ENCODE measurements at places on chromosomes 2 and 18. TPM values are rescaled to one million over a fixed set of nuclear protein-coding genes. Genes with fewer than 3 reads are reported as not detected.
A peak's percentile ranks its signal among the peaks of the same experiment; 100 is the strongest.

DNA sequence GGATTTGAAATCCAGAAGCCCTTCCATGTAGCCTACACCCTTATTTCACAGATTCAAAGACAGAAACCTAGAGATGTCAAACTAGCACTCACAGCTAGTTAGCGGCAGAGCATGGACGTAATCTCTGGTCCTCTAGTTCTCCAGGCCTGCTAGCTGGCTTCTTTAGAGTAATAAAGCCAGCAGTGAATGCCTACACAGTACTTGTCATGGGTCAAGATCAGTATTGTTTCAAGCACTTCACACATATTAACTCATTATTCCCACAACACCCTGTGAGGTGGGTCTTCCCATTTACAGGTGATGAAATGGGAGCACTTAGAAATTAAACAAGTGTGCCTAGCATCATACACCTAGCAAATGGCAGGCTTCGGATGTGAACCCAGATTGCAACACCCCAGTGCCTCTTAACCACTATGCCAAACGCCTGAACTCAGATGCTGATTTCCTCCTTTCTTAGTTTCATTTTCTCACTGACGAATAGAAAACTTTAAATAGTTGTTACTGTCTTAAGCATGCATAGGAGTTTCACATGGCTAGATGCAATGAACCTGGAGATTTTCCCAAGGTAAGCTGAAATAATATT, 14.5 kb upstream of the ZBTB14 start:
- no peak overlapping the region for H3K27ac ChIP-seq
- H3K27me3 ChIP-seq = no peaks in the 10 kb centered on the region
- H3K36me3 ChIP-seq = no peaks in the 10 kb centered on the region
- no peaks in the 10 kb centered on the region for H3K4me1 ChIP-seq
- H3K4me3 ChIP-seq = no peak overlapping the region

GRCh38 chr18:24208270-24209035, 69.6 kb downstream of the CABYR start:
- no peaks in the 10 kb centered on the region for H3K36me3 ChIP-seq
- no peaks in the 10 kb centered on the region for H3K27me3 ChIP-seq
- no peak overlapping the region for H3K4me3 ChIP-seq
- no peak for DNase-seq
- no peak overlapping the region for H3K27ac ChIP-seq

- no peaks in the 10 kb centered on the region for H3K36me3 ChIP-seq
- no peak overlapping the region for H3K27ac ChIP-seq
- H3K27me3 ChIP-seq = no peaks in the 10 kb centered on the region
- no peak overlapping the region for H3K4me3 ChIP-seq
- H3K4me1 ChIP-seq = no peaks in the 10 kb centered on the region
- DNase-seq = no peak
These were observed 45.5 kb downstream of the RAB12 start for GRCh38 chr18:8654503-8655451.

DNA sequence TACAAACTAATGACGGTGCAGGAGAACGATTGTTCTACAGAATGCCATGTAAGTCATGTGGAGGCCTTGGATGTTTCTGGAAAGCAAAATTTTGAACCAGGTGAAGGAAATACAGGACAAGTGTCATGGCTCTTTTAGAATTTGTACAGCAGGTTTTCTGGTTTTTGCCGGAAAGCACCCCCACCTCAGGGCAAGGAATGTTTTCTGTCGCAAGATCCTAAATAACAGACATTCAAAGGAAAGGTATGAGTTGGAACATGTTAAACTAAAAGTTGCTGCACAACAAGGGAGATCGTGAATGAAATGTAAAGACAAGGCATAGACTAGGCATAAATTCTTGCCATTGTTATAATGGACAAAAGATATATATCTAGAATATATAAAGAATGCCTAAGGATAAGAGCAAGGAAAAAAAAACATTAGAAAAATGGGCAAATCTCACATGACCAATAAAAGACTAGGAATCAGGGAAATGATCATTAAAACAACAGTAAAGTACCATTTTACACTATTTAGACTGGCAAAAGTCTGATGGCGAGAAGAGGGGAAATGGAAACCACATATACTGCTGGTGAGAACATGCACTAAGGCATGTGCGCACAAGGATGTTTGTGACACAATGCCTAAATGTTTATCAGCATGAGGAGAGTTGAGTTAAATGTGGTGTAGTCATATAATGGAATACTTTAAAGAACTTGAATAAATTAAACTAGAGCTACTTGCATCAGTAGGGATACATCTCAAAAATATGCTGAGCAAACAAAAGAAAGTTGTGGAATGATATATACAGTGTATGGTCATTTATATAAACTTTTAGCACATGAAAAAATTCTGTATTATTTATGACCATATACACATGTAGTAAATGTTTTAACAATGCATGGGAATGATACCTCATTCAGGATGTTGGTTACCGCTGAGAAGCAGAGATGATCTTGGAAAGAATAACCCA, 127.0 kb downstream of the EML6 start:
- H3K4me1 ChIP-seq = no peaks in the 10 kb centered on the region
- no peaks in the 10 kb centered on the region for H3K36me3 ChIP-seq
- no peak for DNase-seq
- H3K4me3 ChIP-seq = no peak overlapping the region
- no peak overlapping the region for H3K27ac ChIP-seq
- H3K27me3 ChIP-seq = no peaks in the 10 kb centered on the region

DNA sequence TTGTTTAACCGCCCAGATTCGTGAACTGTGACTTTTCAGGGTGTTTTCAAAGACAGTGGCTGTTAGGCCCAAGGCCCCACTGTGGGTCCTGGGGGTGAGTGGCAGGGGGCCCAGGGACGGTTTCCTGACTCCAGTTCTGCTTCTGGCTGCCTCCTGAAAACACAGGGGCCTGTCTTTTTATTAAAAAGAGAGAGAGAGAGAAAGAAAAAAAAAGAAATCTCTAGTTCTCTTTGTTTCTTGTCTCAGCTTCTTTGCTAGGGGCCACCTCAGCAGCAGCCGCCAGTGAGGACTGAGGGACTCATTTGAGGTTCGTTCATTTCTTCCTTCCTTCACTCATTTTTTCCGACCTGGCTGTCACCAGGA, 15.4 kb upstream of the E2F6 start:
- no peak overlapping the region for H3K27ac ChIP-seq
- H3K4me1 ChIP-seq = peaks cover 2% of the 10 kb centered on the region
- DNase-seq = no peak
- no peaks in the 10 kb centered on the region for H3K27me3 ChIP-seq
- no peaks in the 10 kb centered on the region for H3K36me3 ChIP-seq

- no peaks in the 10 kb centered on the region for H3K36me3 ChIP-seq
- H3K4me3 ChIP-seq = peak overlapping the region; percentile 28
- no peak overlapping the region for H3K27ac ChIP-seq
- peak; percentile 68 for DNase-seq
- H3K4me1 ChIP-seq = no peaks in the 10 kb centered on the region
- H3K27me3 ChIP-seq = no peaks in the 10 kb centered on the region
These were observed 635 bp upstream of the ADRA2B start for GRCh38 chr2:96116879-96117533.

DNA sequence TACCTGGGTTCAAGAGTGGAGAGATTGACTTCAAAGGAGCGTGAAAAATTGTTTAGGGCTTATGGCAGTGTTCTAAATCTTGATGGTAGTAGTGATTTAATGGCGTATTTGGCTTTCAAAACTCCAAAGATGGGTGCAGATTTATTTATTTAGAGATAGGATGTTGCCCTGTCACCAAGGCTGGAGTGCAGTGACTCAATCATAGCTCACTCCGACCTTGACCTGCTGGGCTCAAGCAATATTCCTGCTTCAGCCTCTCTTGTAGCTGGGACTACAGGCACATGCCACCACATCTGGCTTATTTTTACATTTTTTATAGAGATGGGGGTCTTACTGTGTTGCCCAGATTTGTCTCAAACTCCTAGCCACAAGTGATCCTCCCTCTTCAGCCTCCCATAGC, 52.5 kb downstream of the FAM117B start:
- no peak for DNase-seq
- no peaks in the 10 kb centered on the region for H3K27me3 ChIP-seq
- H3K4me3 ChIP-seq = peak overlapping the region; percentile 14
- H3K27ac ChIP-seq = no peak overlapping the region
- H3K4me1 ChIP-seq = peaks cover 10% of the 10 kb centered on the region

DNA sequence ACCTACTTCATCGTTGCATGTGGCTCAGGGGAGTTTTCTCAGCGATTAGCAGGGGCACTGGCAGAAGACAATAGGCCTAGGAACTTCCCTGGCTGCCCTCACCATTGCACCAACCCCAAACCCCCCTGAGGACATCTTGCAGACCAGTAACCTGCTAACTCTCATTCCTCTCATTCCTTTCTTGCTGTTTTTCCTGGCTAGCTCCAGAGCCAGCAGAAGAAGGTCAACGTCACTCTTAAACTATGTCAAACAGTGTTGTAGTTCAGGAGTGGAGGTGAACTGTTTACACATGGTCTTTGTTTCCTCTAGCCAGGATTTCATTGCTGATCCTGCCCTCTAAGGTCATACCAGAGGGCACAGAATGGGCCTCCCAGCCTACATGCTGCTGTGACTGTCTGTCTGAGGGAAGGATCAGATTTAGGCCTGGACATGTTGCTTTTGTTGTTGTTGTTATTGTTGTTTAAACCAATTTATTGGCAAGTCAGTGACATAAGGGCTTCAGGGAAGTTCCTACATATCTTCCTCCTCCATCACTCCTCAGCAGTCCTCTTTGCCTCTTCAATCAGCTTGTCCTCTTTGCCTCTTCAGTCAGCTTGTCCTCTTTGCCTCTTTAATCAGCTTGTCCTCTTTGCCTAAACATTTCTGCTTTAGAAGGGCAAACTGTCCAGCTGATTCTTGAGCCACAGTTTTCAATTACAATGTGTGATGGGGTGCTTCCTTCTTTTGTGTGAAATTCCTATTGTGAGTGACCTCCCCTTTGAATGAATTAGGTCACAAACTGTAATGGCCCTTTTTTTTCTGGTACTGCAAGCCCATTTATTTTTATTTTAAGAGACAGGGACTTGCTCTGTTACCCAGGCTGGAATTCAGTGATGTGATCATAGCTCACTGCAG, 471.9 kb upstream of the TNP1 start:
- H3K4me3 ChIP-seq = no peak overlapping the region
- no peaks in the 10 kb centered on the region for H3K4me1 ChIP-seq
- DNase-seq = no peak
- no peak overlapping the region for H3K27ac ChIP-seq
- H3K27me3 ChIP-seq = no peaks in the 10 kb centered on the region
- H3K36me3 ChIP-seq = no peaks in the 10 kb centered on the region

- H3K27ac ChIP-seq = no peak overlapping the region
- no peak overlapping the region for H3K4me3 ChIP-seq
- DNase-seq = no peak
- H3K27me3 ChIP-seq = no peaks in the 10 kb centered on the region
- H3K36me3 ChIP-seq = no peaks in the 10 kb centered on the region
These were observed 100.3 kb downstream of the DOCK10 start for GRCh38 chr2:224941960-224942359.

DNA sequence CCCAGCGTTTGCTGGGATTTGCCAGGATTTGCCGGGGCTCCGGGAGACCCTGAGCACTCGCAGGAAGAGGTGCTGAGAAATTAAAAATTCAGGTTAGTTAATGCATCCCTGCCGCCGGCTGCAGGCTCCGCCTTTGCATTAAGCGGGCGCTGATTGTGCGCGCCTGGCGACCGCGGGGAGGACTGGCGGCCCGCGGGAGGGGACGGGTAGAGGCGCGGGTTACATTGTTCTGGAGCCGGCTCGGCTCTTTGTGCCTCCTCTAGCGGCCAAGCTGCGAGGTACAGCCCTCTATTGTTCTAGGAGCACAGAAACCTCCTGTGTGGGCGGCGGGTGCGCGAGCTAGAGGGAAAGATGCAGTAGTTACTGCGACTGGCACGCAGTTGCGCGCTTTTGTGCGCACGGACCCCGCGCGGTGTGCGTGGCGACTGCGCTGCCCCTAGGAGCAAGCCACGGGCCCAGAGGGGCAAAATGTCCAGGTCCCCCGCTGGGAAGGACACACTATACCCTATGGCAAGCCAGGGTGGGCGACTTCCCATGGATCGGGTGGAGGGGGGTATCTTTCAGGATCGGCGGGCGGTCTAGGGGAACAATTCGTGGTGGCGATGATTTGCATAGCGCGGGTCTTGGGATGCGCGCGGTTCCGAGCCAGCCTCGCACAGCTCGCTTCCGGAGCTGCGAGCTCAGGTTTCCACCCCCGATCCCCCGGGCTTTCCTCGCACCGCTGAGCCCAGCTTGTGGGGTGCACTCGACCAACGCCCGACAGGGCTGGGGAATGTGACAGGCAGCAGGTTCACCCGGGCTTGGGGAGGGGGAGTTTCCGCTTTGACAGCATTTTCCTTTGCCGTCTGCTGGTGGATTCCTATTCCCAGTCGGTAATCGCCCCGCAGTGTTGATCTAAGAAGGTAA, 2.8 kb downstream of the ONECUT2 start:
- H3K4me3 ChIP-seq = peak overlapping the region; percentile 85
- peak; percentile 48 for DNase-seq
- H3K4me1 ChIP-seq = peaks cover 18% of the 10 kb centered on the region
- H3K27me3 ChIP-seq = no peaks in the 10 kb centered on the region
- H3K36me3 ChIP-seq = no peaks in the 10 kb centered on the region

GRCh38 chr18:77006305-77007175, 126.0 kb downstream of the MBP start:
- H3K4me1 ChIP-seq = no peaks in the 10 kb centered on the region
- H3K4me3 ChIP-seq = no peak overlapping the region
- peaks cover 7% of the 10 kb centered on the region for H3K36me3 ChIP-seq
- H3K27ac ChIP-seq = no peak overlapping the region
- H3K27me3 ChIP-seq = no peaks in the 10 kb centered on the region
- DNase-seq = no peak

DNA sequence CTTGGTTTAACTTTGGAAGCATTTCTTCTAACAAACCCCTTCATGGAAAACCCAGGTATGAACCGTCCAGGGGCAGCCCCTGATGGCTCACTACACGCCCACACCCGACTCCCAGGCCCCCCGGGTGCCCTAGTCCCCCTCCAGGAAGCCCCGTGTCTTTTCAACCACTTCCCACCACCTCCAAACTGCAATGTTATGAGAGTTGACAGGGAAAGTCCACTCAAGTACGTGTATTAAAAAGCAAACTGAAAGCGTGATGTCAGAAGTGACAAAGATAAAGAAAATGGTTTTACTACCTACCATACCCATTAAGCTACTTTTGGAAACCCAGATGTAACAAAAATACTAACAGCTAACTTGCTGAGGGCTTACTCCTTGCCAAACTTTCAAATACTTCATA, 51.5 kb downstream of the L3MBTL4 start:
- no peak for DNase-seq
- H3K36me3 ChIP-seq = no peaks in the 10 kb centered on the region
- no peaks in the 10 kb centered on the region for H3K27me3 ChIP-seq
- H3K4me1 ChIP-seq = peaks cover 6% of the 10 kb centered on the region

GRCh38 chr2:74119912-74120825, 27.5 kb downstream of the BOLA3 start:
- H3K27ac ChIP-seq = no peak overlapping the region
- H3K36me3 ChIP-seq = no peaks in the 10 kb centered on the region
- H3K27me3 ChIP-seq = no peaks in the 10 kb centered on the region
- H3K4me1 ChIP-seq = no peaks in the 10 kb centered on the region

GRCh38 chr2:239329972-239330572, 70.7 kb downstream of the HDAC4 start:
- H3K4me1 ChIP-seq = peaks cover 20% of the 10 kb centered on the region
- no peaks in the 10 kb centered on the region for H3K27me3 ChIP-seq
- peak; percentile 31 for DNase-seq
- H3K4me3 ChIP-seq = no peak overlapping the region
- no peaks in the 10 kb centered on the region for H3K36me3 ChIP-seq
- peak overlapping the region; percentile 60 for H3K27ac ChIP-seq

RAPH1 gene
- 7.0 TPM for polyA plus RNA-seq

KCNG2 gene
- not detected for polyA plus RNA-seq

IRS1 gene
- 8.9 TPM for polyA plus RNA-seq

TWIST2 gene
- 0.20 TPM for polyA plus RNA-seq

CROCC2 gene
- polyA plus RNA-seq = 0.01 TPM

GATA6 gene
- 6.2 TPM for polyA plus RNA-seq

GPR55 gene
- polyA plus RNA-seq = 0.10 TPM

KIAA2012 gene
- polyA plus RNA-seq = 0.61 TPM

CNDP1 gene
- polyA plus RNA-seq = 21.1 TPM

HOXD12 gene
- not detected for polyA plus RNA-seq
